ENCODE measurements at places on chromosomes 13 and 19.

- DNase-seq: no peak
Measured at GRCh38 chr13:50518131-50518530, 325.4 kb downstream of the DLEU7 start.

GRCh38 chr13:48979892-48980291 lies 4.2 kb downstream of the FNDC3A start:
- no peak for DNase-seq

DNA sequence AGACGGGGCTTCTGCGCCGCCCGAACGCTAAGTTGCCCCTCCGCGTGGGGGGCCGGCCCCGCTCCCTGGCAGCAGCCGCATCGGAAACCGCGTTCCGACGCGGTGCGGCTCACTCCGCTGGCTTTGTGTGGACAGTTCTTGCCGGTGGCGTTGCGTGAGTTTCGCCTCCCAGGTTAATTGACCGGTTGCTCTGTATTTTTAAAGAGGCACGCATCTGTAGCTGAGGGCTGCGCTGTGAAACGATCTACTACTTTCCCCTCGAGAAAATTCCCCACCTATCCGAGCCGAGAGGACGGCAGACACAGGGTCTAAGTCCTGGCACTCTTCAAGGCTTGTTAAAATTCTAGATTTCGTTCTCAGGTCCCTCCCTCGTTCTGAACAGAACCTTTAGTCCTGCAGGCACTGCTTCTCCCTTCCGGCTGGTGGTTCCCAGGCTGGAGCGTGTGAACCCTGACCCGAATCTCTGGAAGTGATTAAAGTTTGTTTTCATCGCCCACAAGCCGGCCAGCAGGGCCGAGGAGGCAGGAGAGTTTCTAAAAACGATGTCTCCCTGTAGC lies 933 bp downstream of the ARHGEF7 start:
- no peak for DNase-seq

DNA sequence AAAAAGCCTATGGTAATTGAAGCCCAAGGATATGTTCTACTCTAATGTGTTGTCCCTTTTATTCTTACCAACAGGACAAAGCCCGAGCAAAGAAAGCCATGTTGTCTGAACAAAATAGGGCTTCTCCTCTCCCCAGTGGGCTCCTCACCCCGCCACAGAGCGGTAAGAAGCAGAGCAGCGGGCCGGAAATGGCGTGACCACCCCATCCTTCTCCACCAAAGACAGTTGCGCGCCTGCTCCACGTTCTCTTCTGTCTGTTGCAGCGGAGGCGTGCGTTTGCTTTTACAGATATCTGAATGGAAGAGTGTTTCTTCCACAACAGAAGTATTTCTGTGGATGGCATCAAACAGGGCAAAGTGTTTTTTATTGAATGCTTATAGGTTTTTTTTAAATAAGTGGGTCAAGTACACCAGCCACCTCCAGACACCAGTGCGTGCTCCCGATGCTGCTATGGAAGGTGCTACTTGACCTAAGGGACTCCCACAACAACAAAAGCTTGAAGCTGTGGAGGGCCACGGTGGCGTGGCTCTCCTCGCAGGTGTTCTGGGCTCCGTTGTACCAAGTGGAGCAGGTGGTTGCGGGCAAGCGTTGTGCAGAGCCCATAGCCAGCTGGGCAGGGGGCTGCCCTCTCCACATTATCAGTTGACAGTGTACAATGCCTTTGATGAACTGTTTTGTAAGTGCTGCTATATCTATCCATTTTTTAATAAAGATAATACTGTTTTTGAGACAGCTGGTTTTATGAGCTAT lies 12.0 kb downstream of the CCNE1 start:
- no peak for DNase-seq

All from NCI-H82 (cell line).